ENCODE measurements at places on chromosomes 6 and 20.

DNA sequence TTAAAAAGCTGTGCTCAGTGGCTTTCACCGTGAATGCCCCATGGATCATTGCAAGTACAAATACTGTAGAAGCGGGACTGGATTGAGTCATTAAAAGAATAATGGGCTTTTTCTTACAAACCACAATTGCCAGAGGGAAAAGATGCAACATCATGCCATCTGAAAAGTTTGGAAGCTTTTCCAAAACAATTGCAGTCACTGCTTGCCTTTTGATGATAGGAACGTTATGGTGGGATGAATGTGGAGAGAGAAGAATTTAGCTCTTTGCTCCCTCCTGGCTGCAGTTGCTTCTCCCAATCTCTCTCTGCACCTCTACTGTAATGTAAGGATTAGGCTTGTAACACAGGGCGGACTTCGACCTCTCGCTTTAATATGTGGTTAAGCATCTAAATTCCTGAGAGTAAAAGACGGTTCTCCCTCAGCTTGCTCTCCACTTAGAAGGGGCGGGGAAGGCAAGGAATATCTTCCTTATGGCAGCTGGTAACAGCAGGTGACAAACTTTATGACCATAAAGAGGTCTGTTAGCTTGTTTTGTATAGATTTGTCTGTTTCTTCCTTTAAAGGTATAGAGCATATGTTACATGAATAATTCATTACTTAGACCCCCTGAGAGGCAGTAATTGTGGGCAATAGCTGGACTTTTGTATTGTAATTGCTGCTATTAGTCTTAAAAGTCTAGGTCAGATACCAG is 376.1 kb downstream of the UTRN start:
- peak; percentile 86 for DNase-seq

GRCh38 chr20:15065794-15066193 is 728.4 kb upstream of the FLRT3 start:
- no peak for DNase-seq

DNA sequence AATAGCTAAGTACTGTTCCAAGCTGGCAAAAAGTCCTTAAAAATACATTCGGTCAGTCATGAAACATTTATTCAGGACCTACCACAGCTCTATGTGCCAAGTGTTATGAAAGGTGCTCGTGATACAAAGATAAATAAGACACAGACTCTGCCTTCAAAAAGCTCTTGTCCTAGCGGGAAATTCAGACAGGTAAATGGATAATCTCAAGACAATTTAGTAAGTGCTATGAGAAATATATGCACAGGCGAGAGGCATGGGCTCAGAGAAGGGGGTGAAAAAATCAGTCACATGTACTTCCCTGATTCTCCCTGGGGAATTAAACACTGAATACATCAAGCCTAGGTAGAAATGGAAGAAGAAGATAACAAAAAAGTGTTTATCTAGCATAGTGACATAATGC is 49.8 kb upstream of the HEY2 start:
- DNase-seq, result no peak

DNA sequence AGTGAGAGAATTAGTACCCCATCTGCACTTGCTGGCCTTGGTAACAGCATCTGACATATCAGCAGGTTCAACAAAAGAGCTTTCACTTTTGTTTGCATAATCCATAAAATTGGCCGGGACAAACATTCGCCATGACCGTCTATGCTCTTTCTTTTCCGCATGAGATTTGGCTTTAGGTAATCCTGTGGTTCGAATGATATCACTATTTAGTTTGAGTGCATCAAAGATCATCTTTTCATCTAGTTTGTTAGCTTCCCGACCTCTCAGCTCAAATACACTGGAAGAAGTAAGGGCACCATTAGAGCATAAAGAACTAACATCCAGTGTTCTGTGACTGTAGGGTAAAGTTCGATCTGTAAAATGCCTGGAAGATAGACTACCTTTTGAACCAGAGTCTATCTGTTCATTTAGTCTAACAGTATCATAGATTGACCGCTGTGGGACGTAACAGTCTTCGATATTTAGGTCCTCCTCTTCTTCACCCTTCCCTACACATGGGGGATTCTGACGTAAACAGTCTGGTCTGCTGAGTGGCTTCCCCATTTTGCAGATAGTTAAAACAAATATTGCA is 101.6 kb downstream of the DST start:
- DNase-seq, result no peak

DNA sequence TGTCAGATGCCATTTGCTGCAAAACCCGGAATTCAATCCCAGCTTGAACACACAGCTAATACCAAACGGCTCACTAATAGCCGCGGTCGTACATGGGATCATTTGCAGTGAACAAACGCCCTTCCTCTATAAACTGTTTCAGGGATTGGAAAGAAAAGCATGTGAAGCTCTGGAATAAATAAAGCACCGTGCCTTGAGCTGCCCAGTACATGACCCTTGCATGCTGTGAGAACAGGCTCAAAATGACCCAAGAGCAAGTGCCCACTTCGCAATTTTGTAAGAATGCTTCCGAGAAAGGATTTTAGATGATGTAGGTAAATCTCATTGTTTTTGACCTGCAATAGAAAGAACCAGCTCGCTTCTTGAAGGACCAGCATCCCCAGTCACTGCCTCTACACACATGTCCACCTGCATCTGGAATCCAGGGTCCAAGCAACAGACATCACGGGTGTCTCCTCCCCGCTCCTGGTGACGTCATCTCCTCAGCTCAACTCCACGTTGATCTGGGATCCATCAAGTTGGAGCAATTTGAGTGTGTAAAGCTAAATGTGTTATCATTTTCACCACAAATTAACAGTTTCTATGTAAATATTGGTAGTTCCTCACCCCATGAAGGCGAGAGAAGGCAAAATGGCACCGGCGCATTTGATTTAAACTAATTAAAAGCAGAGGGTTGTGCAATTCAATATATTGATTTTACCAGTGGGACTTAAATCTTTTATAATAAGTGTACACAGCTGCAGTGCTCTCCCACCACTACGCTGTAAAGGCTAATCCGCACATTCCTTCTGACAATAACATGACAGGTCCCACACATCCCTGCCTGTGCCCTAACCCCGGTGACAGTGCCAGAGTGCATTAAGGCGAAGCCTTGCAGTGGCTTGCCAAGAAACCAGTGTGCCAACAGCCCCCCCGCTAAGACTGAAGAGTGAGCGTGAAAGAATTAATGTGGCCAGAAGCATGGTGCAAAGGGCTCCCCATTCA is 6.2 kb downstream of the BMP7 start:
- no peak for DNase-seq

GRCh38 chr6:139320081-139320480 is 28.3 kb upstream of the TXLNB start:
- DNase-seq, result no peak

- no peak for DNase-seq
These were observed 18.0 kb upstream of the SLCO4A1 start for GRCh38 chr20:62624325-62624690.

DNA sequence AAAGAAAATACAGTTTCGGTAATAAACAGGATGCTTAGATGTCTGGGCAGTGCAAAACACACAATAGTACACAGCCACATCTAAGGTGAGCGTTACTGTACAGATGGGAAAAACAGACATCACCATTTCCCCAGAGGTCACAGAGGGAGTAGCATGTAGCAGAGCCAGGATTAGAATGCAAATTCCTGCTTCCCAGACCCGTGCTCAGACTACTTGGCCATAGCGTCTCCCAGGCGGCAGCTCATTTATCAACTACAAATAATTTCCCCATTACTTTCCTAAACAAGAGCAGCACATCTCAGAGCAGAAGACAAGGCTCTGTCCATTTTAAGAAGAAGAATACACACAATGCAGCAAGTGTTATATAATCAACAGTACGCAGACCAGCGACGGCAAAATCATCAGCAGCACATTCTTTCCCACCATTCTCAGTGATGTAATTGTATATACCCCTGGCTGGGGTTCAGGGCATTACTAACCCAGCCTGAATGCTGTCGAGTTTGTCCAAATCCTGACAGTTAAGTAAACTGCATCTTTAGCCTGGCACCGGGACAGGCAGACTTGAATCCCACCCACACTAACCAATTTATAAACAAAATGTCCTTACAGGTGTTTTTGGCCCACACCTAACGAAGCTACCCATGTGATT is 61.9 kb downstream of the CNKSR3 start:
- peak; percentile 14 for DNase-seq
